ENCODE measurements at places on chromosomes 6 and 20. TPM values are rescaled to one million over a fixed set of nuclear protein-coding genes. Genes with fewer than 3 reads are reported as not detected.

OR2H1 gene
- not detected for total RNA-seq

RSPH9 gene
- under 0.01 TPM for total RNA-seq

SDC4 gene
- 182 TPM for total RNA-seq

TFAP2A gene
- total RNA-seq = 0.36 TPM

AFG1L gene
- total RNA-seq = 8.0 TPM

SEMG1 gene
- not detected for total RNA-seq

PHACTR2 gene
- 76.9 TPM for total RNA-seq

ABHD16B gene
- total RNA-seq = not detected

LPA gene
- not detected for total RNA-seq

TMEM200A gene
- 49.2 TPM for total RNA-seq

HUS1B gene
- 0.72 TPM for total RNA-seq

PTK6 gene
- total RNA-seq = not detected

All from osteoblast (primary cell).